ENCODE measurements at places on chromosomes 5 and 9.

DNA sequence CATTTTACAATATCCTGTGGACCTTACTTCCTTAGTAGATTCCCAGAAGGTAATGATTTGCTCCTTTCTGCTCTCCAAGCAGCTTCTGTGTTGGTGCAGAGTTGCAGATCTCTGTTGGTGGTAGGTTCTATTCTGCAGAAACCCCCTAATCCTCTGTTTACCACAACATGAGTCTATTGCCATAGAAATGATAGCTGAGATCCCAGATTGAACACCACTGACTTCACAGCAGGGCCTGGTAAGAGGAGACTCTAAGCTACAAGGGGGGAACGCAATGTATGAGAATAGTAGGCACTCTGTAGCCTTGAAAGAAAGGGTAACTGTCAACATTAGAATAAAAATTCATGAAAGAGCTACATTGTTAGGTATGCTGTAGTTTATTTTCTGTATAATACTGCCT, 59.5 kb downstream of the MUSK start:
- DNase-seq, result no peak

- DNase-seq, result peak; percentile 12
These were observed 185.6 kb downstream of the DMAC1 start for GRCh38 chr9:7613931-7614330.

GRCh38 chr9:38362852-38363588, 29.5 kb upstream of the ALDH1B1 start:
- peak; percentile 38 for DNase-seq

DNA sequence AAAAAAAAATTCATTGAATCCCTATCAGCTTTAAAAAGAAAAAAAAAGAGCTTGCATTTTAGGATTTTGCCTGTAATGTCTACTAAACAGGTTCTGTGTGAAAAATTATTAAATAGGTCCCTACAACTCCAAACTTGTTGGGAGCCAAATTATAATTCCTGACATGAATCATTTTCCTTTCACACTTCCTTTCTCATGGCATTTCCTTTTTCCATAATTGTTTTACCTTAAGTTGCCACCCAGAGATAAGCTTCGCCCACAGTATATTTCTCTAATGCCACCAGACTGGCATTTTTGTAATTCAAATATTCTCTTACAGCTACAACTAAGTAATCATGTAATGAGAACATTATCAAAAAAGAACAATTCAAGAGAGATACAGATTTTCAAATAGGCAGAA, 348.8 kb downstream of the EFNA5 start:
- DNase-seq, result no peak

GRCh38 chr9:80651044-80651443, 1038.3 kb downstream of the TLE1 start:
- DNase-seq, result no peak

DNA sequence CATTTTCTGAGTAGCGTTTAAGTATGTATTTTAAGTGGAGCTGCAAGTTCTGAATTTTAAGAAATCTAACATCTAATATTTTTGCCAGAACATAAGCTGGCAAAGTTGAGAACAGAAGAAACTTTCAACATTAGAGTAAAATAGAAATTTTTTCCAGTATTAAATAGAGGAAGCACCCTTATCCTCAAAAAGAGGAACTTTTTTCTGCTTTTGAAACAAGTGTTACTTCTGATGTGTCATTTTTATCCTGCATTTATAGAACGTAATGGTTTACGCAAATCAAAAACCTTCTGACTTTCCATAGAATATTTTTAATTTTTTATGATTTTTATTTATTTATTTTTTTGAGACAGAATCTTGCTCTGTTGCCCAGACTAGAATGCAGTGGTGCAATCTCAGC, 21.8 kb downstream of the ZBED3 start:
- no peak for DNase-seq

GRCh38 chr9:137211532-137211931, 6.0 kb downstream of the NDOR1 start:
- DNase-seq, result no peak

- DNase-seq, result no peak
These were observed 110.1 kb downstream of the SLIT3 start for GRCh38 chr5:169190849-169191248.

DNA sequence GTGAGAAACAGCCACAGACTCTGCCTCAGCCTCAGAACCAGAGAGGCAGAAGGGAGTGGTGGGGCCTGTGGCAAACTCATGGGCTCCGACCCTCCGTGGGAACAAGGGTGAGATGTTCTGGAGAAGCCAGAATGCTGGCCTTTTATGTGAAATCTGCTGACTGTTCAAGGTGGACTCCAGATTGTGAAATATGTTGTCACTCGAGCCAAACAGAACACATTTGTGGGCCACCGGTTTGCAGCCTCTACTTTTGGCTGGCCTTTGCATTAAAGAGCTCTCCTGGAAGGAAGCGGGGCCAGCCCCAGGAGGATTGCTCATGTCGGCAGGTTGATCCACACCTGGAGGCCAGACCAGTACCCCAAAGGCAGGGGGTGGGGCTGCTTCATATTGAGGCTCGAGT, 62.4 kb downstream of the ERGIC1 start:
- no peak for DNase-seq

GRCh38 chr5:14036947-14037346, 92.5 kb upstream of the DNAH5 start:
- DNase-seq, result no peak

- no peak for DNase-seq
These were observed 63.3 kb upstream of the ZFAND5 start for GRCh38 chr9:72428329-72428728.

- DNase-seq, result no peak
These were observed 40.0 kb downstream of the MARCHF6 start for GRCh38 chr5:10393491-10393890.

- DNase-seq, result no peak
These were observed 97.4 kb downstream of the EMB start for GRCh38 chr5:50343715-50344114.

- no peak for DNase-seq
These were observed 103.4 kb downstream of the PHF2 start for GRCh38 chr9:93679536-93680442.

- no peak for DNase-seq
These were observed 75.6 kb upstream of the ZSWIM6 start for GRCh38 chr5:61256474-61256873.

GRCh38 chr5:158903006-158903405, 196.7 kb downstream of the EBF1 start:
- no peak for DNase-seq

- DNase-seq, result no peak
These were observed 90.8 kb upstream of the IRX4 start for GRCh38 chr5:1973391-1974013.

- DNase-seq, result no peak
These were observed 90.5 kb downstream of the MARCHF3 start for GRCh38 chr5:126939887-126940286.

- no peak for DNase-seq
These were observed 357.0 kb upstream of the ZNF608 start for GRCh38 chr5:125103459-125103858.

GRCh38 chr5:181187500-181188213, 17.3 kb downstream of the TRIM7 start:
- peak; percentile 49 for DNase-seq

DNA sequence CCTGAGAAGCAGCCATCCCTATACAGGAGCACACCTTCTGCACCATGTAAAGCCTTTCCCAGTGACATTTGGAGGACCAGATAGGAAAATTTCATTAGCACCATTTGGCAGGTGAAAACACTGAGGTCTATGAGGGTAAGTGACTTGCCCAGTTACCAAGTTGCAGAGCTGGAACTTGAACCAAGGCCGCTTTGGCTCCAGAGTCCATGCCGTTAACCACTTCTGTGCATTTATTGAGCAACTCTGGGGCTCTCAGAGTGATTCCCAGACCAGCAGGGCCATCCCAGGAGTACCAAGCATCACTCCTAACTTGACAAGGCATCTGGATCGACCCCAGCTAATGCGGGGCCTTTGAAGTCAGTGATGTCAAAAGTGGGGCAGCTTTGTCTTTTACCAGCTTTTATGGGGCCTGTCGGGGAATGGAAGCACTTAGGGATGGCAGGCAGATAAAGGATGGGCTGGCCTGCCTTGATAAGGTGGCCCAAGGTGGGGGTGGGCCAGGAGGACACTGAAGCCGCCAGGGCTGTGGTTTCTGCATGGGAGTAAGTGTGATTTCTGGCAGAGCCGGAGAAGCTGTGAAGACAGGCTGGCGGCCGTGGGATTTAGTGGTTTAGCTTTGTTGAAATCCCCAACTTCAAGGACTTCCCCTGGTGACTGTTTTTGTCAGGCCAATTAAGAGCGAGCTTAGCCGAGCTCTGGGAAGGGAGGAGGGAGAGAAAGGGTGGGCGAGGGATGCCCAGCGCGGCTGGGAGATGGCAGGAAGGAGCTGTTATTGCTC, 127.3 kb downstream of the MACROH2A1 start:
- no peak for DNase-seq

GRCh38 chr9:91160181-91160580, 201.5 kb downstream of the AUH start:
- no peak for DNase-seq

GRCh38 chr9:32427111-32427873, 42.8 kb downstream of the ACO1 start:
- DNase-seq, result no peak
